ENCODE measurements at places on chromosomes 3 and 15.

GRCh38 chr3:114206342-114206741 lies 27.5 kb upstream of the DRD3 start:
- DNase-seq, result no peak

DNA sequence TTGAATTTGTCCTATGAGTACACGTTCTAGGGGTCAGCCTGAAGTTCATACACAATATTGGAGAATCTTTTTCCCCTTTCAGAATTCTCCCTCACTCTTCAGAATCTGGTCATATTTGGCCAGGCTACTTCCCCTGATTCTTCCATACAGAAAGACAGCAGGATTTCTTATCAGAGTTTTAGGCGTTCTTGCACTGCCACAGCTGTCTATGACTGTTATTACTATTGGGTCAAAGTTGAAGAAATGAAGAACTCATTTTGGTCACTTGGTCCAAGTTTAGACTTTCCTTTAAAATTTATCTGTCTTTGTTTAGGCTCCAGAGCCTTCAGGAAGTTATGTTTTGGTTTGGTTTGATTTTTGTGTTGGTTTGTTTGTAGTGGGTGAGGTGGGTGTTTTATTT lies 12.0 kb downstream of the TEX55 start:
- DNase-seq, result no peak

DNA sequence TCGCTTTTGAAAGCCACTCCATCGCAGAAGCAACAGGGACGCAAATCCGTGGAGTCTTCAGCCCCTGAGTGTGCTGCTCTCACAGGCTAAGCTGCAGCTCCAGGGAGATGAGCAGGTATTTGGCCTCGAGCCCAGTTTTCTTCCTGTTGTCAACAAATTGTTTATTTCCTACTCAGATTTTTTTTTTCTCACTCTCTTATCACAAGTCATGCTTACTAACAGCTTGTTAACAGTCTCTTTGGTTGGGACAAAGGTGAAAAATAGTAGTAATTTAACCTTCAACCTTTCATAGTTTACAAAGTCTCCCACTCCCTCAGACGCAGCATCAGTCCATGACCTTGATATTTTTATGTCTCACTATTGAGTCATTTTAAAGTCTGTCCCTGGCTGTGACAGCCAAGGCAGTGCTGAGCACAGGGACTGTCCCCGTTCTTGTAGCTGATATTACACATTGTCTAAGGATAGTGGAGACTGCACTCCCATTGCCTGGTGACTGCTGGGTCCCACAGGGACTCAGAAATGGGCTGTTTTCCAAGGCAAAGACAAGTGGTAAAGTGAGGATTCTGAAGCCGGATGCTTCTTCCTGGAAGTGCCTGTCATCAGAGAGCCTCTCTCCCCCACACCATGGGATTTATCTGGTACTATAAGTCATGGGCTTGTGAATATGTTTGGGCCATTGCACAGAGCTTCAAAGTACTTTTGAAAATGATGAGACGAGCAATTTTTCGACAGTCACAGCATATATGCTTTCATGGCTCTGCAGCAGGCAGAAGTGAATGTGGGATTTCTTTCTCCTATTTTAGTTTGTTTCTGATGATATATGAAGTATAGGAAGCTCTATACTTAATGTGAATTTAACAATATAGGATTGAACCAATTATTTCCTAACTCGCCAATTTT lies 59.8 kb upstream of the UNC13C start:
- no peak for DNase-seq

DNA sequence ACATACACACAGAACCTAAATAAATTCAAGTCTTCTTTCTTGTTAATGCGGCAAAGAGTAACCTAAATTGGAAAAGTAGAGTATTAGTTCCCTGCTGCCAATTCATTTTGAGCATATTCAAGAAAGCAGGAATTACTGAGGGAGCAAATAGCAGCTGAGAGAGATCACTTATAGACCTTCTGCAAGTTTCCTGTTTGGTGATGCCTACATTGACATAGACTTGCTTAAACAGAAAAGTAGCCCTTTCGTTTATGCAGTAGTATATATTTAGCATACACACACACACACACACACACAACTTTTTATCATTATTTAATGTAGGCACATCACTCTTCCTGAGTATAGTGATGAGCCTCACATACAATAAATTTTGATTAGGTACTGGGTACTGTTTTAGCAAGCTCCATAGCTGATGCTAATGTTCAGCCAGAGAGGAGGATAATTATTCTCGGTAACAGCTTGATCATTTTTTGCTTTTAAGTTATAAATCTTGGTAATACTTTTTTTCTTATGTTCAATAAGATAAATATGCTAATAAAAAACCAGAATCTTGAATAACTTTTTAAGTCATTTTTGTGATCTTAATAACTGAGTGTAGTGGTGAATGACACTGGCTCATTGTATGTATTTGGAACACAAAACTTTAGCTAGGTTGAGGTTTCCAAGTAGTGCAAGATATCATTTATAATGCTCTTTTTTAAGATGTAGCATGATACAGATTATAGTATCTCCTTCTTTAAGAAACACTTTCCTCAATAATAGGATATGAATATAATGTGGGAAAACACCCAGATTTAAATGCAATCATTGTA lies 174.7 kb downstream of the MBNL1 start:
- no peak for DNase-seq

DNA sequence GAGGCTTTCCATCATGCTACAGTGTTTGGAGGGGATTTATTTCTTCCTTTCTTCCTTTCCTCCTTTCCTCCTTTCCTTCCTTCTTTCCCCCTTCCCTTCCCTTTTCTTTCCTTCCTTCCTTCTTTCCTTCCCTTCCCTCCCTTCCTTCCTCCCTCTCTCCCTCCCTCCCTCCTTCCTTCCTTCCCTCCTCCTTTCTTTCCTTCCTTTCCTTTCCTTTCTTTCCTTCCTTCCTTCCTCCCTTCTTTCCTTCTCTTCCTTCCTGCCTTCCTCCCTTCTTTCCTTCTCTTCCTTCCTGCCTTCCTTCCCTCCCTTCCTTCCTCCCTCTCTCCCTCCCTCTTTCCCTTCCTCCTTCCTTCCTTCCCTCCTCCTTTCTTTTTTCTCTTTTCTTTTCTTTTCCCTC lies 127.2 kb downstream of the EPHA3 start:
- DNase-seq, result no peak

DNA sequence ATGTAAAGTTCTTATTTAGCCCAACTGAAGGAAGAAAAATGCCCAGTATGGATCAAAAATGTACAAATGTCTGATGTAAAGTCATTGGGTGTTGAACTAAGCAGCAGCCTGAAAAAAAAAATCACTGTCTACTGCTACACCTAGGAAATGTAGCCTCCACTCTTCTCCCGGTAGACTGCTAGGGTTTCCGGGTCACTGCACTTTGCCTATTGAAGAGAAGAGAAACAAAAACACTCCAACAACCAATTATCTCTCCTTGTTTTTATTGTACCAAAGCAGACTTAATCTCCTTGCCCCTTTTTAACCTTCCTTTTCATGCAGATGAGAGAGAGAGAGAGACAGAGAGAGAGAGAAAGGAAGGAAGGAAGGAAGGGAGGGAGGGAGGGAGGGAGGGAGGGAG lies 140.2 kb upstream of the SETMAR start:
- DNase-seq, result no peak

DNA sequence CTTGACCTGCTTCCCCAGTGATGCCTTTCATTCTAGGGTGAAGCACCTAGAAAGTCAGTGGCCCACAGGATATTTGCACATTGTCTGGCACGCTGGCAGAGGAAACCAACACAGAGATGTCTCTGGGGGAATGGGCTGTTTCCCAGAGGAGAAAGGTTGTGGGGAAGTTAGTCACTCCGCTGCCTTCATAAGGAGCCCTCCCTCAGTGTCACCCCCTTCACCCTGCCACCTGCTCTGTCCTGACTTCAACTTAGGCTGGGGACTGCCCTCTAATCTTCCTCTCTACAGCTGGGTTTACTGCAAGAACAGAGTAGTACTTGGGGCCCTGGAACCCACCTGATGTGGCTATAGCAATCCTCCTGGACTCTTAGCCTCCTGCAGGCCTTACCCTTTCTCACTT lies 5.7 kb downstream of the KLHDC8B start:
- DNase-seq, result no peak
